ENCODE measurements at places on chromosomes 2 and 18.

DNA sequence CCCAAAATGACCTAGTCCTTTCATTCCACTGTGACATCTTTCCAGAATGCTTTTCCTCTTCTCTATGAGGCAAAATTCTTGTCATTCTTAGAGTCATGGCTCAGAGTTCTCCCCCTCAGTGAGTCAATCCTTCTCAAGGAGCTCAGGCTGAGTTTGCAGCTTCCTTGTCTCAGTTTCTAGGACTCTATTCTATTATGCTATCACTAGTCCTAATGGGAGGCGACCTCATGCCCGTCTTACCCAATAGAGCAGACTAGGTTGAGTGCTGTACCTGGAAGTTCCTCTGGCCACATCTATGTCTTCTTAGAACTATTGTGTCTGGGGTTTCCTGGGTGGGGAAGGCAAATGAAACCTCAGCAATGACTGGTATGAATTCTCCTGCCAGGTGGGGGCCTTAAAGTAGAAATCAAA lies 51.5 kb downstream of the HAUS1 start:
- peak; percentile 7 for DNase-seq

- no peak for DNase-seq
Observed at GRCh38 chr2:96842600-96842999, 1.2 kb downstream of the ANKRD23 start.

DNA sequence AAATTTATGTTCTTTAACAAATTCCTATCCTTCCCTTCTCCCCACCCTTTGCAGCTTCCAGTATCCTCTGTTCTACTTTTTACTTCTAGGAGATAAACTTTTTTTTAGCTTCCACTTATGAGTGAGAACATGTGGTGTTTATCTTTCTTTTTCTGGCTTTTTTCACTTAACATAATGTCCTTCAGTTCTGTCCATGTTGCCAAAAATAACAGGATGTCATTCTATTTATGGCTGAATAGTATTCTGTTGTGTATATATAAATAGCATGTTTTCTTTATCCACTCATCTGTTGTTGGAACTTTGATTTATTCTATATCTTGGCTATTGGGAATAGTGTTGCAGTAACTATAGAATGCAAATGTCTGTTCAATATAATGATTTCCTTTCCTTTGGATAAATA lies 1191.2 kb downstream of the CNTNAP5 start:
- no peak for DNase-seq

- DNase-seq: no peak
Observed at GRCh38 chr18:12656605-12656937, 1.3 kb downstream of the SPIRE1 start.

DNA sequence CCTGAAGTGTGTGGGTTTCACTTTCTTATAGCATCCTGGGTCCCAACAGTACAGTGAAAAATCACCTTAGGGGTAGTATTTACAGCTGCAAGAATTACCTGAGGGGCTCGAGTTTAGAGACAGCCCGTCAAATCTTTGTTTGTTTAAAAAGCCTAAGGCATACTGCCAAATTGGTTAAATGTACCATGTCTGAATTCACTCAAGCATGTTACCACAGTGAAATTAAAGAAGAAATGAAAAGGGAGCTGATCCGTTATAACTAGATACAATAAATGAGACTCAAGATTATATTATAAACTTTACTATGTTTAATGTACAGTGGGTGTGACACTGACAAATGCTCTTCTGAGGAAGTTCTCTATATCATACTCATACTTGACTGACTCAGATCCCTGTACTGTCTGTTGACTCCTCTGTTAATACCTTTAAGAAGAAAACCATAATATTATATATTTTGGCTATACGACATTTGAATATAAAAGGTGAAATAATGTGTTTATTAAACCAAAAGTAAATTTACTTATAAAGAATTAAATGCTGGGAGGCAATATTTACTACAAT lies 107.3 kb downstream of the TMEFF2 start:
- no peak for DNase-seq

DNA sequence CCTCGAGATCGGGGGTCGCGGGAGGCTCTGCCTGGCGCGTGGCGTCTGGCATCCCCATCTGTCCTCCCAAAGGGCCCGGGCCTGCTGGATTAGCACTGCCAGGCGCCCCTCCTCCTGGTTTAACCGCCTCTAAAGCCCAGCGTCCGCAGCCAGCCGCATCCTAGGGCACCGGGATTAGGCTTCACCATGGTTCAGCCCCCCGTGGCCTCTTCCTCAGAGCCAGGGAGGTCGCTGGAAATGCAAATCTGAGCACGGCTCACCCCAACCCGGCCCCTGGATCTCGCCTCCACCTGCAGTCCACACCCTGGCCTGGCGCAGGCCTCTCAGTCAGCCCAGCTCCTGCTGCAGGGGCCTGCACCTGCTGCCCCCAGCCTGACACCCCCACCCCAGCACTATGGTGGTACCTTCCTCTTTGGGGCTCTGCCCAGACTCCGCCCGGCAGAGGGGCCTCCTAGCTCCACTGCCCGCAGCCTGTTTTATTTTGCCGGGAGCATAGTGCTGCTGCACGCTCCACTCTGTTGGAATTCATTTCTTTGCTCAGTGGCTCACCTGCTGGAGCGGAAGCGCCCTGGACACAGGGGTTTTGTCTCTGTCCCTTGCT lies 13.2 kb downstream of the PRELID3A start:
- DNase-seq: no peak

DNA sequence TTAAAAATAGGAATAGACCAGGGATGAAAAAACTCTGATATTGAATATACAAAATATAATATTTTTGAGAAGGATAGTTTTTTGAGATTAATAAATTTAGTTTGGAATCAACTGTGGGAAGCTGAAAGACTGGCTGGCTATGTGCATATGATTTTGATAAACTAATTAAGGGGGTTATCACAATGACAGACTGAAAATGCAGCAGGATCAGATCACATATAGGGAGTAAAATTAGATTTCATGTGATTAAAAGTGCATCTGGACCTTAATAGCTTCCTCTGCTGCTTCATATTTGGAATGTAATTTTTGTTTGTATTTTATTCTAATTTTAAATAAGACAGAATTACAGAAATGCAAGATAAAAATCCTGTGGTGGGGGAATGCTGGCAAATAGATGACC lies 111.7 kb downstream of the CCDC102B start:
- DNase-seq: no peak

GRCh38 chr2:160970052-160970965 lies 189.9 kb upstream of the TANK start:
- peak; percentile 56 for DNase-seq

DNA sequence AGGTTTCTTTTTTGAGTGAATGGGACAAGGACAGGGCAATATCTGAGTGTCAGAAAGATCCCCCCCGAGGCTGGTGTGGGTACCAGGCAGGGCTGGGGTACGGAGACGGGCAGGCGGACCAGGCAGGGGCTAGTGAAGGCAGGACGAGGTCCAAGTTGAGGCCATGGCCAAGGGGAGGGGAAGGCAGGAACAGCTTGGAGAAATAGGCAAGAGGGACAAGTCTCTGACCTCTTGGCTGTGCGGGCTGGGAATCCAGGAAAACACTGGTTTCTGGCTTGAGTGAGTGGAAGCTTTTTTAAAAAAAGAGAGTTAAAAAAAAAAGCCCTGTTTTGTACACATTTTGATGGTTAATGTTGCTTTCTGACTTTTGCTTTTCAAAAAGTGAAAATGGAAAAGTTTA lies 30.3 kb downstream of the ASAP2 start:
- no peak for DNase-seq

- no peak for DNase-seq
Observed at GRCh38 chr2:239029958-239030357, 182.1 kb downstream of the TWIST2 start.

DNA sequence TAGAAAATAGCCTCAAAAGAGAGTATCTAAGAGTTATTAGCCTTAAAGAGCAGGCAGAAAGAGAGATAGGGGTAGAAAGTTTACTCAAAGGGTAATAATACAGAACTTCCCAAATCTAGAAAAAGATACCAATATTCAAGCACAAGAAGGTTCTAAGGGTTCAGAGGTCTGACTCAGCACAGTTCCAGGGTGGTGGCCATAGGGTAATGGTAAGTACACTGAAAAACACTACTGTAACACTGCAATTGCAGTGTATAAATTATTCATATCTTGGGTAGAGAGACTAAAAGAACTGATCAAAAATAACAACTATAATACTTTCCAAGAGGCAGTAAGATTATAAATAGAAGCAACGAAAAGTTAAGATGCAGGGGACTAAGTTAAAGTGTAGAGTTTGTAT lies 115.2 kb downstream of the ROCK1 start:
- DNase-seq: no peak

- DNase-seq: no peak
Observed at GRCh38 chr2:116491292-116491691, 1323.2 kb upstream of the DDX18 start.

- no peak for DNase-seq
Observed at GRCh38 chr2:28164280-28164801, 228.3 kb upstream of the FOSL2 start.

GRCh38 chr2:231597014-231597611 lies 4.4 kb downstream of the TEX44 start:
- peak; percentile 94 for DNase-seq

Data from suppressor macrophage treated with lipopolysaccharide for 4 hours (primary cell).